ENCODE measurements at places on chromosomes 7 and 10.

- no peaks in the 10 kb centered on the region for H3K36me3 ChIP-seq
- no peak for DNase-seq
- peaks cover 18% of the 10 kb centered on the region for H3K4me1 ChIP-seq
- no peak overlapping the region for H3K27ac ChIP-seq
- H3K27me3 ChIP-seq, result peaks cover 65% of the 10 kb centered on the region
Measured at GRCh38 chr10:24452030-24452429, 243.1 kb downstream of the KIAA1217 start.

DNA sequence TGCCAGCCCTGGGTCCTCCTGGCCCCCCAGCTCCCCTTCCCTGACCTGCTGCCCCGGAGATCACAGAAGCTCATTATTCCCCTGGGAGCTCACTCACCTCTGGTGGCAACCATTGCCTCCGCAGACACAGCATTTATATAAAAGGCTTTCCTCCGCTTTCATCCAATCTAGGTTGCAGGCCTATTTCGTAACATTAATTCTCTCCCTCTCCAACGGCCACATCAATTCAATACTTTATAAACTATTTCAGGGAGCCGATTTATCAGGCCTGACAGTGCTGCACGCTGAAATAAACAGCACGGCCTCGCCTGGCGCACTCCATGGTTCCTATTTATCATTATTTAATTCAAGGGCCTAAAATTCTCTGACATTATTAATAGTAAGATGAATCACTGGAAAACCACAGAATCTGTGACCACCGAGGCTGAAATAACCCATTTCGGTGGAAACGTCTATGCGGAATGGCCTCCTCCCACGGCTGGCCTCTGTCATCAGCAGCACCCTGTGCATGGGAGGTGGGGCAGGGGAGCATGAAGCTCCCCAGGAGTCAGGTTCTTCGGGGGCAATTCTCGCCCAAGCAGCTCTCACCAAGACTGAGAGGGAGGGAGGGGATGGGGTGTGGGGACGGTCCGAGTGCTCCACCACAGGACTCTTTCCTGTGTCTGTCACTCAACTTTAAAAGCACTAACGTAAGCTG, 249.3 kb upstream of the PFKP start:
- no peaks in the 10 kb centered on the region for H3K4me1 ChIP-seq
- no peaks in the 10 kb centered on the region for H3K36me3 ChIP-seq
- DNase-seq, result no peak

- H3K27ac ChIP-seq, result no peak overlapping the region
- H3K4me3 ChIP-seq, result no peak overlapping the region
- H3K4me1 ChIP-seq, result no peaks in the 10 kb centered on the region
- H3K27me3 ChIP-seq, result no peaks in the 10 kb centered on the region
- no peak for DNase-seq
Measured at GRCh38 chr10:76430061-76430645, 998.7 kb downstream of the LRMDA start.

DNA sequence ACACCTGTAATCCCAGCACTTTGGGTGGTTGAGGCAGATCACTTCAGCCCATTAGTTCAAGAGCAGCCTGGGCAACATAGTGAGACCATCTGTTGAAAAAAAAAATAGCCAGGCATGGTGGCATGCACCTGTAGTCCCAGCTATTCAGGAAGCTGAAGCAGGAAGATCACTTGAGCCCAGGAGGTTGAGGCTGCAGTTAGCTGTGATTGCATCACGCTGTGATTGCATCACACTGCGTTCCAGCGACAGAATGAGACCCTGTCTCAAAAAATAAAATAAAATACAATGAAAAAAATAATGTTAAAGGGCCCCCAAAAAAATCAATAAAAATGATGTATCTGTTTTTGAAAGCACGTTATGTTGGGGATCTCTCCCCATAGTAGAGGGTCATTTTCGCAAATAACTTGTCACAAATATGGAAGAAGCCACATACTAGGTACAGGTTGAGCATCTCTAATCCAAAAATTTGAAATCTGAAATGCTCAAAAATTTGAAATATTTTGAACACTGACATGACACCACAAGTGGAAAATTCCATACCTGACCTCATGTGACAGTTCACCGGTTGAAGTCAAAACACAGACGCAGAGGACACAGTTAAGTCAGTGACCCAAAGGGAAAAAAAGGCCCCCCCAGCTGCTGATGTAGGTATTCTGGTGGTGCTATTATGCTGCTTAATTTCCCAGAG, 9.5 kb downstream of the CISD1 start:
- H3K27ac ChIP-seq, result no peak overlapping the region
- no peak overlapping the region for H3K4me3 ChIP-seq
- peaks cover 47% of the 10 kb centered on the region for H3K4me1 ChIP-seq
- no peaks in the 10 kb centered on the region for H3K27me3 ChIP-seq
- DNase-seq, result no peak
- peaks cover 19% of the 10 kb centered on the region for H3K36me3 ChIP-seq

DNA sequence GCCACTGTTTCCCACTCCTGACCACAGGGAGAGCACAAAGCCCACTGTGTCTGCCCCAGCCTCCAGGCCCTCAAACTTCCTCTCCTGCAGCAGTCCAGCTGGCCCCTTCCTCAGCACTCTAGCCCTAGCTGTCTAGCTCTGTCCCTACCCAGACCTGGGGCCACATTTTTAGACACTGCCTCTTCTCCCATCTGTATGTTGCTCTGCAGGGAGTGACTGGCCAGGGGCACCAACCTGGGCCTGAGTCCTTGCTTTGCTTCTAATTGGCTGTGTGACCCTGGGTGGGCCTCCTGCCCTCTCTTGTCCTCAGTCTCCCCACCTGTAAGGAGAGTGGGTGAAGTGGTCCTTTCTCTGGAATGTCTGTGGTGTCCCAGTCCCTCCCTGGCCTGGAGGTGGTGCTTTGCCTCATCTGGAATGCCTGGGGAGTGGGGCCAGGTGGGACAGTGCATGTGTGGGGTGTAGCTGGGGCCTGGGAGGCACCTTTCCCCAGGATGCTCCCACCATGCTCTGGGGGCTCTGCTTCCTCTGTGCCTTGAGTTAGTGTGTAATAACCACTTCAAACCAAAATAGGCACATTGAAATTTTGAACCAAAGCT, 25.1 kb downstream of the AQP1 start:
- no peaks in the 10 kb centered on the region for H3K4me1 ChIP-seq
- no peak overlapping the region for H3K4me3 ChIP-seq
- H3K27me3 ChIP-seq, result peaks cover 20% of the 10 kb centered on the region
- DNase-seq, result no peak

DNA sequence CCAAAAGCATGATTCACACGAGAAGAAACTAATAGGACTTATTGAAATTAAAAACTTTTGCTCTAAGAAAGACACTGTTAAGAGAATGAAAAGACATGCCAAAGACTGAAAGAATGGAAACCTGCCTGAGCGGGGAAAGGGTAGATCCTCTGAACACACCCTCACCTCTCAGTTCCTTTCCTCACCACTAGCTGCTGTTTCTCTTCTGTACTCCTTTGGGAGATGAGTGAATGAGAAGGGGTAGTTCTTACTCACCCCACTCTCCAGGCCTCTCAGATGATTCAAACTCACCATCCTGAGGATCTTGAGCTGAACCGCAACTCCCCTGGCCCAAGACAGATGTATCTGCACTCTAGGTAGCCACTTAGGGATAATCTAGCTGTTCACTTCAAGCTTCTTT, 41.9 kb downstream of the IQUB start:
- H3K4me1 ChIP-seq, result no peaks in the 10 kb centered on the region
- no peaks in the 10 kb centered on the region for H3K36me3 ChIP-seq
- no peak overlapping the region for H3K4me3 ChIP-seq
- peaks cover 7% of the 10 kb centered on the region for H3K27me3 ChIP-seq
- H3K27ac ChIP-seq, result no peak overlapping the region

DNA sequence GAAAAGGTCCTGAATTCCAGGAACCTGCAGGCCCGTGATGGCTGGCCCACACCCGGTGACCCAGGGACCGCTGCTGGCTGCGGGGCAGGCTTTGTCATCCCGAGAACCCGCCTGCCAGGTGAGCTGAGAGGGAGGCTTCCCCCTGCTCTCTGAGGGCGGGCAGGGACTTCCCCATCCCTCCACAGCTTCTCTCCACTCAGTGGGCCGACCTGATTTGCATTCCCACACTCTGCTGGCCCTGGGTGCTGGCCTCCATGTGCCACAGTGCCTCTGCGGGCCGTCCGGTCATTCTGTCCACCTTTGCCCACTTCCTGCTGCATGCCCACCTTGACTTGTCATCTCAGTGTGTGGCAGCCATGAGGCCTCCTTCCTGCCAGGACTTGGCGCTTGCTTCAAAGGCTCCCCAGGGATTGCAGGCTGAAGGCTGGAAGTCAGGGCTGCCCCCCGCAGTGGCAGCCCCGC, 35.3 kb downstream of the PALD1 start:
- H3K27ac ChIP-seq, result no peak overlapping the region
- DNase-seq, result peak; percentile 37
- no peaks in the 10 kb centered on the region for H3K27me3 ChIP-seq
- no peaks in the 10 kb centered on the region for H3K4me1 ChIP-seq
- no peak overlapping the region for H3K4me3 ChIP-seq

GRCh38 chr7:119783799-119784198, 489.2 kb upstream of the KCND2 start:
- no peaks in the 10 kb centered on the region for H3K36me3 ChIP-seq
- H3K4me1 ChIP-seq, result no peaks in the 10 kb centered on the region
- DNase-seq, result no peak
- H3K27ac ChIP-seq, result no peak overlapping the region
- H3K4me3 ChIP-seq, result no peak overlapping the region

GRCh38 chr10:107619139-107619538, 454.6 kb upstream of the SORCS1 start:
- H3K4me3 ChIP-seq, result no peak overlapping the region
- no peak overlapping the region for H3K27ac ChIP-seq
- no peaks in the 10 kb centered on the region for H3K27me3 ChIP-seq
- no peaks in the 10 kb centered on the region for H3K4me1 ChIP-seq
- no peak for DNase-seq

GRCh38 chr10:30216821-30217220, 132.3 kb downstream of the MTPAP start:
- no peak overlapping the region for H3K4me3 ChIP-seq
- peaks cover 37% of the 10 kb centered on the region for H3K27me3 ChIP-seq
- H3K36me3 ChIP-seq, result no peaks in the 10 kb centered on the region
- peaks cover 13% of the 10 kb centered on the region for H3K4me1 ChIP-seq
- DNase-seq, result no peak
- H3K27ac ChIP-seq, result no peak overlapping the region

- no peak for DNase-seq
- H3K4me1 ChIP-seq, result peaks cover 9% of the 10 kb centered on the region
- H3K27ac ChIP-seq, result no peak overlapping the region
- H3K4me3 ChIP-seq, result no peak overlapping the region
- no peaks in the 10 kb centered on the region for H3K36me3 ChIP-seq
Measured at GRCh38 chr10:99777918-99778714, 4.3 kb upstream of the ABCC2 start.

DNA sequence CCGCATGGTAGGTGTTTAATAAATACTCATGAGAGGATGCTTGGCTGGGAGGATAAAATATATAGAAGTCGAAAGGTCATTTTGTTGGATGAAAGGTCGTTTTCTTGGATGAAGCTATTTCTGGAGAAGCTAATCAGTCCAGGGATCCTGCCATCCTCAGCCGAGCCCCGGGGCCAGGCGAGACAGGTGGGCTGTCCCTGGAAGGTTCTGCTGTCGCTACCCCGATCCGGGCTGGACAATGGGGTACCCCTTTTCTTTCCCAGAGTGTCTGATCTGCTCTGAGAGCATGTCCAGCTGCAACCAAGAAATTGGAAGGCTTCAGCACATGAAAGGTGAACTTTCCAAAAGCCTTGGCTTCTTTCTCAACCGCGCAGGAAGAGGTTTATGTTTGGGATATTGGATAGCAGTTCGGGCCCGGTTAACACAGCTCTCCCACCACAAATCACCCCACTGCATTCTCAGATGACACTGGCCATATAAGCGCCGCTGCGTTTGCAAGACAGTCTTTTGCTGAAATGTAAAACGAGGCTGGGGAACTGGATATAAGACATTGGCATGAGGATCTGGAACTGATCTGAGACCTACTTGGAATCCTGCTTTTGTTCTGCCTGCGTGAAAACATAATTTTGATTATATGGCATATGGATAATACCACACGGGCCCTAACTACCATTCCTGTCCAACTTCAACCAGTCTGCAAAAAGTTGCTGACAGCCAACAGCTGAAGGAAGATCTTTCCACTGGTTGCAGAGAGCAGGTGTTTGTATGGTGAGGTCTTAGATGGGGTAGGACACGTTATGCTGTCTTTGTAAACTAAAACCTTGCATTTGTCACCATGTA, 31.2 kb upstream of the MSRB2 start:
- H3K27ac ChIP-seq, result no peak overlapping the region
- no peak for DNase-seq
- peaks cover 4% of the 10 kb centered on the region for H3K4me1 ChIP-seq
- H3K4me3 ChIP-seq, result no peak overlapping the region
- H3K36me3 ChIP-seq, result no peaks in the 10 kb centered on the region

DNA sequence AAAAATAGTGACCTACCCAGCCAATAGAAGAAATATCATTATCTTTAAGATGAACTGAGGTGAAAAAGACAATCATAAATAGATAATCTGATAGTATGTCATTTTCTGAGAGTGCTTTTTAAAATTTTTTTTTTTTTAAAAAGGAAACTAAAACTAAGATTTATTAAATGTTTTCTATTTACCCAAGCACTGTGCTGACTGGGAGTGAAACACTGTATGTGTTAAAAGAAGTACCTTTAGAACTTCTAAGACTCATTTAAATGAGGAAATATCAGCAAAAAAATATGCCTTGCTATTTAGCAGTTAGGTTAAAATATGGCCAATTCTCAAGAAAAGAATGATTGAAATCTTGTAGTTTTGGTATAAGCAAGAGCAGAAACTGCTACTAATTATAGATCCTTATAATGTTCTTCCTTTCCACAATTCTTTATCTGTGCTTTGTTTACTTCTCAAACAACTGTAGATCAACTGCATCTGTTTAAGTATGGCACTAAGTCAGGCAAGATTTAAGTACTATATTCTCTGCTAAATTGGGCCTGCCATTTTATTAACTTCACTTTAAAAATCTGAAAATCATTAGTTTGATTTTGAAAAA, 39.5 kb upstream of the WNT2 start:
- no peak overlapping the region for H3K4me3 ChIP-seq
- no peak overlapping the region for H3K27ac ChIP-seq
- H3K4me1 ChIP-seq, result no peaks in the 10 kb centered on the region
- H3K36me3 ChIP-seq, result no peaks in the 10 kb centered on the region
- H3K27me3 ChIP-seq, result no peaks in the 10 kb centered on the region

GRCh38 chr10:52312942-52313255, 1.2 kb upstream of the DKK1 start:
- peaks cover 61% of the 10 kb centered on the region for H3K27me3 ChIP-seq
- H3K36me3 ChIP-seq, result peaks cover 5% of the 10 kb centered on the region
- no peak overlapping the region for H3K27ac ChIP-seq

Data from activated T-cell treated with anti-CD3 and anti-CD28 coated beads, Interleukin-2, amount 50 U/mL, for 72 hours (primary cell).